NCI-H1092 treated with DMSO at 0.1 percent for 48 hours (cell line): ENCODE measurements at places on chromosomes 5 and 9.

GRCh38 chr9:33202018-33202417, 34.9 kb upstream of the B4GALT1 start:
- DNase-seq = no peak

GRCh38 chr9:81193362-81194339, 495.7 kb downstream of the TLE1 start:
- peak; percentile 19 for DNase-seq

GRCh38 chr5:68240771-68241170, 25.2 kb downstream of the PIK3R1 start:
- no peak for DNase-seq

DNA sequence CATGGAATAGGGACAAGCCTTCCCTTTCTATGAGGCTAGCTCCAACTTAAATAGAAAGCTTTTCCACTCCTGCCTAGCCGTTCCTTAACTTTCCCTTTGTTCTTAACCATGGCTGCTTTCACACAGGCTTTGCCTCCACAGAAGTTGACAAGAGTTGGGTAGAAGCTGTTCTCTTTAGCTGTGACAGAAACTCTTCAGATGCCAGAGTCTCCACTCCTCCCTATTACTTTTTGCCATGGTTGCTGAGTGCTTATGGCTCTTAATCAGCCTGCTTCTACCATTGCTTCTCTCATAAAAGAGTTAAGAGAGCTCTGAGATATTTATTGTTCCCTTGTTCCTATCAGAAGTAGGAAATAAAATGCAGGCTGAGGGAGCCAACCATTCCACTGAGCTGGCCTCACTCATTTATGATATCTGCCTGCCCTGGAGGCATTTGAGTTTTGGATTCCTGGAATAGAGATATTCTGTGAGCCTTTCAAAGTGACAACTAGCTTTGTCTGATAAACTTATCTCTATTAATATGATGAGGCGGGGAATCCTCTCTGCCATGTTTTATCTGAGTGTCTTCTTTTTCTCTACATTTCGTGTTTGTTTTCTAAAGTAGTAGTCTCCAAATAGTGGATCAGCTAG, 162.6 kb downstream of the DMAC1 start:
- no peak for DNase-seq
